ENCODE measurements at places on chromosomes 16 and 17.

- no peak overlapping the region for H3K27ac ChIP-seq
- no peaks in the 10 kb centered on the region for H3K27me3 ChIP-seq
- no peak overlapping the region for H3K4me3 ChIP-seq
- peaks cover 6% of the 10 kb centered on the region for H3K4me1 ChIP-seq
- no peak for DNase-seq
Measured at GRCh38 chr17:29384901-29385300, 5.3 kb upstream of the TAOK1 start.

DNA sequence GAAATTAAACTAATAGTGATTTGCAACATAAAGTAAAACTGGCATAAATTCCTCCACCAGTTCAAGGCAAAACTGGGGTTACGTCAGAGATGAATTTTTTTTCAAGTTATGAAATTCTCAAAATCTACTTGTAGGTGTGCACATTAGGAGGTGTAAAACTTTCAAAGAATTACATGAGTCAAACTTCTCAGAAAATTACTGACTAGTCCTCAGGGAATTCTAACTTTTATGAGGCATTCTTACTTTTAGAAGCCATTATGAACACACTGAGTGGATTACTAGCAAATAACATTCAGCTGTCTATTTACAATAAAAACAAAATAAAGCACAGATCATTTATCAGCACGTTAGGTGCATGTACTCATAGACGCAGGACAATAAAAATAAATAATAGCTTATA, 348.7 kb downstream of the CDH11 start:
- H3K4me1 ChIP-seq = no peaks in the 10 kb centered on the region
- DNase-seq = no peak
- H3K27ac ChIP-seq = no peak overlapping the region
- H3K27me3 ChIP-seq = no peaks in the 10 kb centered on the region
- no peak overlapping the region for H3K4me3 ChIP-seq

- peaks cover 28% of the 10 kb centered on the region for H3K36me3 ChIP-seq
- peak overlapping the region; percentile 99 for H3K4me3 ChIP-seq
- peaks cover 1% of the 10 kb centered on the region for H3K27me3 ChIP-seq
- H3K27ac ChIP-seq = peak overlapping the region; percentile 100
- H3K4me1 ChIP-seq = peaks cover 63% of the 10 kb centered on the region
- no peak for DNase-seq
Measured at GRCh38 chr17:48047113-48047740, 932 bp upstream of the NFE2L1 start.

DNA sequence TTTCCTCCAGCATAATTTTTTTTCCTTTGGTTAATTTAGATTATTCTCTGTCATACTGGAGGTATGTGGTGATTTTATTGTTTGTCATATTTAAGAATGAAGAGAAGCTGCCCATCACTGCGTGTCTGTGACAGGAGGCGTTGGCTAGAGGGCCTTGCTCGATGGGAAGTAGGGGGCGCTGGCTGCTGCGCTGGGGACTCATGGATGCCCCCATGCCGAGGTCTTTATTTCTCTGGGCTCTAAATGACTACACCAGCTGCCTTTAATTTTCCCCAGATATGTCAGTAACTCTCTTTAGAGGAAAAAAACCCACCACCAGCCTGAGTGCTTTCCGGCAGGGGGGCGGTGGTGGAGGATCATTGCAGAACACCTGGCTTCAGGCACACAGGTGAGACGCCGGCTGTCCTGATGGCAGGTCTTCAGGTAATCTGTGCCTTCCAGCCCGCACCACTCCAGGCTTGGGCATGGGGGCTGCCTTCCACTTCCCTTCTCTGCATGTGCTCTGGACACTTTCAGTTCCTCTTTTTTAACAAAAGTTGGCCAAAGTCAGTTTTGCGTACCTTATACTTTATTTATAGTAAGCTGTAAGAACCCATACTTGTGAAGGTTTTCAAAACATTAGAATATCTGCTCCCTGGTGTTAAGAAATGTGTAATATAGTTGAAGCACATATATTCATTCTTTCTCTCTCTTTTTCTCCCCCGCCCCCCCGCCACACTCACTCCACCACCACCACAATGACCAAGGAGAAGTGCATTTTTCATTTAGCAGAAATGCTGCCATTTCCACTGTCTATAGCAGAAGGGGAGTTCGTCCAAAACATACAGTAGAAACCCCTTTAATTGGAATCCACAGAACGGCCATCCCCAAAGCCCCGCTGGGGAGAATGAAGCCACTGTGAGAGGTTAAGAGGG, 192.7 kb downstream of the RPTOR start:
- peak overlapping the region; percentile 20 for H3K27ac ChIP-seq
- H3K36me3 ChIP-seq = peaks cover 46% of the 10 kb centered on the region
- H3K4me3 ChIP-seq = no peak overlapping the region
- no peak for DNase-seq

GRCh38 chr16:85824161-85825135, 25.0 kb downstream of the COX4I1 start:
- H3K36me3 ChIP-seq = peaks cover 3% of the 10 kb centered on the region
- no peak overlapping the region for H3K4me3 ChIP-seq
- no peak overlapping the region for H3K27ac ChIP-seq
- H3K27me3 ChIP-seq = peaks cover 14% of the 10 kb centered on the region
- H3K4me1 ChIP-seq = peaks cover 7% of the 10 kb centered on the region

DNA sequence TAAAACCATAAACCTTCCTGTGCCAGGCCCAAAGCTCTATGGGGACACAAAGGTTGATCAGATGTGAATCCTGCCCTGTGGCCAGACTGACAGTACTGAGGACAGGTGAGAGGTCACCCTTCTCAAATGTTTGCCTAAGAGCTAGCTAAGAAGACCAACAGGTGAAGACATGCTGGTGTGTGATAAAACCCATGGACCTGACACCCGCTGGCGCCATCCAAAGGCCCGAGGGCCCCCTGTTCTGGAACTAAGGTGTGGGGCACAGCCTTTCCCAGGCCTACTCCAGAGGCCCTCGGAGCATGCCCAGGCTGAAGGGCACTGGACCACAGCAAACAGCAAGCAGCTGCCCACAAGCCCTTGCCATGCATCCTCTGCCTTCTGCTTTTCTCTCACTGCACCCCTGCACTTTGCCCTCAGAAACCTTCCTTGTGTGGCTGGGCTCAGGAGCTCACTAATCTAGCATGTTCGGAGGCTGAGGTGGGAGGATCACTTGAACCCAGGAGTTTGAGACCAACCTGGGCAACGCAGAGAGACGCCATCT, 5.2 kb upstream of the CDK3 start:
- no peaks in the 10 kb centered on the region for H3K27me3 ChIP-seq
- peak overlapping the region; percentile 69 for H3K27ac ChIP-seq
- H3K4me1 ChIP-seq = peaks cover 26% of the 10 kb centered on the region
- no peak overlapping the region for H3K4me3 ChIP-seq
- no peak for DNase-seq
- H3K36me3 ChIP-seq = no peaks in the 10 kb centered on the region

- H3K27ac ChIP-seq = no peak overlapping the region
- DNase-seq = no peak
Measured at GRCh38 chr17:1179112-1179817, 516 bp downstream of the ABR start.

DNA sequence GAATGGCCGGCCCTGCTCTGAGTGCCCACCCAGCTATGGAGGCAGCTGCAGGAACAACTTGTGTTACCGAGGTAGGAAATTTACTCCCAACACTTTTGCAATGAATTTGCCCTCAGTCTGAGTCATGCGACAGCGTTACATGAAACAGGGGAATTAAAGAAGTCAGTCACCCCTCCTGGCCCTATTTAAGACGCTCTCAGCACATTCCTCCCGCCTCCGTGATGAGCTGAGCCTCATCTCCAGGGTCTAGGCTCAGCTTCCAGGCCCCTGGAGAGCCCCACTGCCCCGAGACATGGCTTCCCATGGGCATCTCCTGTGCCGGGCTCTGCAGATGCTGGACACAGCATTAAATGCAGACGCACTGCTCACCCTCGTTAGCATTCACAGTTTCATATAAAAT, 35.0 kb downstream of the CRISPLD2 start:
- no peak for DNase-seq
- no peaks in the 10 kb centered on the region for H3K4me1 ChIP-seq
- H3K27ac ChIP-seq = no peak overlapping the region
- no peak overlapping the region for H3K4me3 ChIP-seq

- no peak for DNase-seq
- no peaks in the 10 kb centered on the region for H3K27me3 ChIP-seq
- no peaks in the 10 kb centered on the region for H3K4me1 ChIP-seq
- H3K27ac ChIP-seq = no peak overlapping the region
Measured at GRCh38 chr16:88608076-88608475, 30.3 kb upstream of the IL17C start.

DNA sequence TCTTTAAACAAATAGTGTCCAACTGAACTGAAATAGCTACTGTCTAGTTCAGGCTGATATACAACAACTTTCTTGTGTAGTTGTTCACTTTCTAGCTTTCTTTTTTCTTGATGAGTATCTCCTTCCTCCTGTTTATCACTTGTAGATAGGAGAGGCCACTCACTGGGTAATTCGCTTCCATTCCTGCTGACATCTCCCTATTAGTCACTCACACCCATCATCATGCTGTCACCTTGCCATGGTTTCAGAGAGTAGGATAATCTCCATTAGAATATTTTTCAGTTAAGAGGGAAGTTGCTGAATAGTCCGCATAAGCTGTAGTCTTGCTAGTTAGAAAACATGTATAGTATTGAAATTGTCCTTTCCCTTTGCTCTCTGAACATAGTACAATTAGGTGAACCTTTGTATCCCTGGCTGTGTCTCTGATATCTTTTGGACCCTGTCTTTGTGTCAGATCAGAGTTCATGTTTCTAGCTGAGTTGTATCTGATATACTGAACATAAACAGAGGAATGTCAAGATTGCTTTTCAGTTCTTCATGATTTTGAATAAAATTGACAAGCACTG, 64.4 kb upstream of the RASL10B start:
- H3K4me1 ChIP-seq = peaks cover 12% of the 10 kb centered on the region
- H3K27ac ChIP-seq = no peak overlapping the region
- peaks cover 36% of the 10 kb centered on the region for H3K36me3 ChIP-seq

- H3K36me3 ChIP-seq = no peaks in the 10 kb centered on the region
- peaks cover 7% of the 10 kb centered on the region for H3K4me1 ChIP-seq
- no peak for DNase-seq
- H3K4me3 ChIP-seq = no peak overlapping the region
- H3K27me3 ChIP-seq = peaks cover 11% of the 10 kb centered on the region
Measured at GRCh38 chr17:6857904-6858303, 26.4 kb upstream of the TEKT1 start.

DNA sequence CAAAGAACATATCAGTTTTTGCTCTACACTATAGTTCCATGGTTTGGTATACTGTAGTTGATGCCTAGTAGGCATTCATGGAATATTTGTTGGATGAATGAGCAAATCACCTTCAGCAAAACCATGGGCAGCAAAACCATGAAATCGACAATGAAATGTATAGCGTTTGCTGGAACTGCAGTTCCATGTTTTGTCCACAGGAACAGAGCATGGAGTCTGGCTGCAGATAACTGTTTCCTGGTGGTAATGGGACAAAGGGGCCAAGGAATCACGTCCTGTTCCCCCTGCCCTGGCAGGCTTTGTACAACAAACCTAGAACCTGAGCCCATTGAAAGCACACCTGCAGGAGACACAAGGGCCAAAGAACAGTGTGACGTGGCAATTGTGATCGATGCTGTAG, 101.1 kb downstream of the USP31 start:
- H3K4me1 ChIP-seq = no peaks in the 10 kb centered on the region
- no peaks in the 10 kb centered on the region for H3K36me3 ChIP-seq
- DNase-seq = no peak
- no peak overlapping the region for H3K27ac ChIP-seq

GRCh38 chr17:51711581-51711980, 446.9 kb downstream of the CA10 start:
- H3K27me3 ChIP-seq = peaks cover 3% of the 10 kb centered on the region
- H3K36me3 ChIP-seq = no peaks in the 10 kb centered on the region
- H3K27ac ChIP-seq = no peak overlapping the region
- DNase-seq = no peak

GRCh38 chr16:53971616-53972015, 267.7 kb downstream of the FTO start:
- no peak overlapping the region for H3K27ac ChIP-seq
- no peaks in the 10 kb centered on the region for H3K27me3 ChIP-seq
- DNase-seq = no peak
- H3K4me3 ChIP-seq = no peak overlapping the region
- H3K4me1 ChIP-seq = no peaks in the 10 kb centered on the region

- H3K4me3 ChIP-seq = no peak overlapping the region
- no peak overlapping the region for H3K27ac ChIP-seq
- H3K4me1 ChIP-seq = no peaks in the 10 kb centered on the region
- no peak for DNase-seq
Measured at GRCh38 chr17:82936768-82937171, 96.9 kb upstream of the ZNF750 start.

GRCh38 chr17:8956465-8956902, 9.0 kb downstream of the PIK3R5 start:
- H3K4me1 ChIP-seq = peaks cover 94% of the 10 kb centered on the region
- no peaks in the 10 kb centered on the region for H3K27me3 ChIP-seq
- H3K36me3 ChIP-seq = peaks cover 64% of the 10 kb centered on the region
- peak overlapping the region; percentile 53 for H3K4me3 ChIP-seq
- no peak for DNase-seq

DNA sequence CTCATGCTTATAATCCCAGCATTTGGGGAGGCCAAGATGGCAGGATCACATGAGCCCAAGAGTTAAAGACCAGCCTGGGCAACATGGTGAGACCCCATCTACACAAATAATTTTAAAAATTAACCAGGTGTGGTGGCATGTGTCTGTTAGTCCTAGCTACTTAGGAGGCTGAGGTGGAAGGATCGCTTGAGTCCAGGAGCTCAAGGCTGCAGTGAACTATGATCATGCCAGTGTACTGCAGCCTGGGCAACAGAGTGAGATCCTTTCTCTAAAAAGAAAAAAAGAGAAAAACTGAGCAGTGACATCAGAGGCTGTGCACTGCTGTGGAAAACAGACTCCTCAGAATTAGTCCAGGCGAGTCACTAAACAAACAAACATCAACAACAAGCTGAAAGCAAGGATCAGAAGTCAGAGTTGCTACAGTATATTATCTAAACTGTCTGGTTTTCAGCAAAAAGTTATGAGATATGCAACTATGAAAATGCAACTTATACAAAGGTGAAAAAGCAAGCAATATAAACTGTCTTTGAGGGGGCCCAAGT, 39.3 kb downstream of the CBFB start:
- peaks cover 18% of the 10 kb centered on the region for H3K4me1 ChIP-seq
- peaks cover 29% of the 10 kb centered on the region for H3K36me3 ChIP-seq
- DNase-seq = no peak
- no peak overlapping the region for H3K27ac ChIP-seq
- H3K4me3 ChIP-seq = no peak overlapping the region
- no peaks in the 10 kb centered on the region for H3K27me3 ChIP-seq

DNA sequence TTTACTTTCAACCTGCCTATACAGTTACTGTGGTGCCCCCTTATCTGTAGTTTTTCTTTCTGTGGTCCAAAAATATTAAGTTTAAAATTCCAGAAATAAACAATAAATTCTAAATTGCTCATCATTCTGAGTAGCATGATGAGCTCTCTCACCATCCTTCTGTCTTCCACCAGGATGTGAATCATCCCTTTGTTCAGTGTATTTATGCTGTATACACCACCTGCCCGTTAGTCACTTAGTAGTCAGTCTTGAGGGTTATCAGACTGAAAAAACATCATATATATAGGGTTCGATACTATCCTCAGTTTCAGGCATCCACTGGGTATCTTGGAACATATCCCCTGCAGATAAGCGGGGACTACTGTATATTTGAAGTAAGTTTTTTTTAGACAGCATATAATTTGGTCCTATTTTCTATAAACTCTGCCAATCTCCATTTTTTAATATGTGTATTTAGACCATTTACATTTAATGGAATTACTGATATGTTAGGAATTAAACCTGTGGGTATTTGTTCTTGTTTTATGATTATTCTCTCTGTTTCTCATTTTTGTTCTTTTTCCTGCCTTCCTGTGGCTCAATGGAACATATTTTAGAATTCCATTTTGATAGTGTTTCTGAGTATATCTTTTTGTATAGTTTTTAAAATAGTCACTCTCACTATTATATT, 31.0 kb downstream of the TBX21 start:
- peaks cover 6% of the 10 kb centered on the region for H3K4me1 ChIP-seq
- no peak overlapping the region for H3K4me3 ChIP-seq
- no peak overlapping the region for H3K27ac ChIP-seq

Data from activated T-helper 1 cell treated with anti-CD3 and anti-CD28 coated beads, Interleukin-12 subunit alpha, Interleukin-12 subunit beta, Interleukin-2, Interleukin-4 antibody, amounts not matched to agents 30 ng/mL and 10 ng/mL and 1 ng/mL, durations not matched to agents 14 hours and 24 hours and 36 hours (primary cell).